B cell (primary cell): ENCODE measurements at places on chromosomes 2 and 18.

GRCh38 chr2:161238560-161239325 lies 69.5 kb upstream of the PSMD14 start:
- H3K36me3 ChIP-seq: peaks cover 16% of the 10 kb centered on the region
- H3K4me3 ChIP-seq: peak overlapping the region; percentile 75
- H3K27ac ChIP-seq: no peak overlapping the region
- DNase-seq: peak; percentile 66
- H3K4me1 ChIP-seq: peaks cover 17% of the 10 kb centered on the region

DNA sequence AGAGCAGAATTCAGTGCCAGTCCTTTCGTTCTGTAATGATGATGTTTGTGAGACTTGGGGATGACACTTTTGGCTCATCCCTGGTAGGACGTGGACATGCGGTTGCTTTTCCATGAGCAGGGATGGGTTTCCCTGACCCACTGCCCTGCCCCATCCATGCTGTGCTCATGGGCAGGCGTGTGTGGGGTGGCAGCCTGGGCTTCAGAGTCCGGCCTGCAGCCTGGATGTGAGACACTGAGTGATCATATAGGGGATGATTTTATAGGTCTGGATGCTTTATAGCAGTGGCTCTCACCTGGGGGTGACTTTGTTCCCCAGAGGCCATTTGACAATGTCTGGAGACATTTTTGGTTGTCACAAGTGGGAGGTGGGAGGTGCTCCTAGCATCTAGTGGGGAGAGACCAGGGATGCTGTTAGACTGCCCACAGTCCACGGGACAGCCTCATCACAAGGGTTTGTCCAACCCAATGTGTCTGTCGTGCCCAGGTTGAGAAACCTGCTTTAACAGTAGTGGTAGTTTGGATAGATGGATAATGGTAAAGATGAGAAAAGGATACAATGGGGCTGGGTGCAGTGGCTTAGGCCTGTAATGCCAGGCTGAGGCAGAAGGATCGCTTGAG lies 38.9 kb downstream of the LDLRAD4 start:
- no peaks in the 10 kb centered on the region for H3K36me3 ChIP-seq
- H3K27ac ChIP-seq: no peak overlapping the region
- peaks cover 16% of the 10 kb centered on the region for H3K27me3 ChIP-seq
- no peak overlapping the region for H3K4me3 ChIP-seq
- DNase-seq: no peak
- peaks cover 11% of the 10 kb centered on the region for H3K4me1 ChIP-seq

- no peaks in the 10 kb centered on the region for H3K36me3 ChIP-seq
- H3K4me1 ChIP-seq: peaks cover 7% of the 10 kb centered on the region
- DNase-seq: no peak
Observed at GRCh38 chr2:226766352-226767055, 33.1 kb downstream of the IRS1 start.

- H3K27ac ChIP-seq: no peak overlapping the region
- no peak overlapping the region for H3K4me3 ChIP-seq
- peaks cover 4% of the 10 kb centered on the region for H3K36me3 ChIP-seq
Observed at GRCh38 chr2:38323623-38324022, 53.5 kb downstream of the ATL2 start.

DNA sequence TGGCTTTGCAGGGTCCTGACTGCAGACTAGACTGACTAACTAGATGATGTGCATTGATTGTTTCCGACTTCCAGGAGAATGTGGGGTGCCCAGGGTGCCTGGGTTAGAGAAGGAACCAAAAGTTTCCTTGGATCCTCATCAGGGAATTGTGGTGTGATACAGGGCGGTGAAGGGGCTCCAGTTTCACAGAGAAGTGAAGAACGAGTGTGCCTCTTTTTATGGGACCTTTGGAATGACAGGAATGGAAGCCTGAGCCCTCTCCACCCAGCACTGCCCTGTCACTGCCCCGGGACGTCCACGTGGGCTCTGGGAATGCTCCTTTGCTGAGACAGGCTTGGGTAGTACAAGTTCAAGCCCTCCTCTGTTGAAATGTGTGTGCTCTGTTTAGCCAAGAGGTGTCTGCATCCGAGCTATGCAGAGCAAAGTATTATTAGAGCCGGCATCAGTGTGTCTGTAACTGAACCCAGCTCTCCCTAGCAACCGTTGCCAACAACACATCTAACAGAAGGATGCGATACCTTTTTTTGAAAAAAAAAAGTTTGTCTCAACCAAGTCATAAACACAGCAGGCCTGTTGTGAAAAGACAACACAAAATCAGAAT lies 183.6 kb downstream of the SMAD7 start:
- no peaks in the 10 kb centered on the region for H3K27me3 ChIP-seq
- H3K4me1 ChIP-seq: no peaks in the 10 kb centered on the region
- no peak overlapping the region for H3K4me3 ChIP-seq

DNA sequence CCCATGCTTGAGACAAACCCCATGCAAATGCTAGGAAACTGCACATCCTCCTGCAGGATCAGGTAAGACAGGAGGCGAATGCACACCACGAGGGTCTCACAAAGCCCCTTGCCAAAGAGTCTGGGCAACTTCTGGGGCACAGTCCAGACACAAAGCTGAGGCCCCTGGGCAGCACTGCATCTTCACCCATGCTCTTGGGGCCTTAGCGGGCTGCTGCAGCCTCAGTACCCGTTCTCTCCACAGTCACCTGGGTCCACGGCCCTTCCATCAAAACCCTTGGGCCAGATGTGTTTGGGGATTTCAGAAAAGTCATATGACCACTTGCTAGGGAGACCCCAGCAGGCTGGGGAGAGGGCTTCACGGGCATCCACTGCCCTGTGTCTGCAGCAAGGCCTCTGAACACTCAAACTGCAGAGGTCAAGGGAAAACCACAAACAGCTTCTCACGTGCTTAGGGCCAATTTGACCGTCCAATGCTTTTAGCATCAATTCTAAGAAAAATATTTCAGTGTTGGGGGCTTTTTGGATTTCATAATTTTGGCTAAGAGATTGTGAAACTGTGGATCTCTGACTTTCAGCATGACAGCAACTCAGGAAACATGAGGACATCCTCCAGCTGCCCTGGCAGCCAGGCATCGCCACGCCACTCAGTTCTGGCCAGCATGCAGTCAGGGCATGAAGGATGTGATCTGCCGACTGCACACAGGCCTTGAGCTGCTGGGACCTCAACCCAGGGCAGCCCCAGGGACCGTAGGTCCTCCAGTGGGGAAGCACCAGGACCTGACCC lies 20.0 kb downstream of the PASK start:
- H3K27me3 ChIP-seq: no peaks in the 10 kb centered on the region
- H3K4me3 ChIP-seq: no peak overlapping the region
- peaks cover 56% of the 10 kb centered on the region for H3K4me1 ChIP-seq
- peak overlapping the region; percentile 94 for H3K27ac ChIP-seq
- no peak for DNase-seq

DNA sequence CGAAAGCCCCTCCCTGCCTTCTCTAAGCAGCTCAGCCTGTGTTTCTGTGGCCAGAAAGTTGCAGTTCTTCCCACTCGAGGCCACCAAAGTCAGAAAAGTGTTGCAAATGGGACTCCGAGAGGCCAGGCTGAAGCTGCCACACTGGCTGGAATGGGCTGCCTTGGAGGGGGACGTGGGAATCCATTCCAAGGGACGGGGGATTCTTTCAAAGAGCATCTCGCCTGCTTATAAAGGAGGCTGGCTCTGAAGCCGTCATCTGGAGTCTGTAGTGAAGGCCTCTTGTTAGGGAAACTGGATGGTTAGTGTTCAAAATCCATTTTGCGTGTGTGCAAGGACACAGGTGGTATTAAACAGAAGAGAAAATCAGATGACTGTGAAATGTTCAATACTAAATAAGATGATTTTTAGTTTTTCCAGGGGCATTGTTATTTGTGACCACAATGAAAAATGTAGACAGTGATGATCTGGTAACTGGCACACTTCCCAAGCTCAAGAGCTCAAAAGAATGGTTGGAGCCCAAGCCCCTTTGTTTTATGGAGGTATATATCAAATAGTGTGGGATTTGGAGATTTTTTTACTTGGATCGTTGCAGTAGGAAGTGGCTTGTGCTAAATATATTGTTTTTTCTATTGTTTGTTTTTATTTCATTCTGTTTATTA lies 782 bp downstream of the FAM228B start:
- H3K4me3 ChIP-seq: peak overlapping the region; percentile 71
- no peaks in the 10 kb centered on the region for H3K36me3 ChIP-seq
- no peak for DNase-seq
- no peaks in the 10 kb centered on the region for H3K27me3 ChIP-seq
- H3K27ac ChIP-seq: peak overlapping the region; percentile 70

DNA sequence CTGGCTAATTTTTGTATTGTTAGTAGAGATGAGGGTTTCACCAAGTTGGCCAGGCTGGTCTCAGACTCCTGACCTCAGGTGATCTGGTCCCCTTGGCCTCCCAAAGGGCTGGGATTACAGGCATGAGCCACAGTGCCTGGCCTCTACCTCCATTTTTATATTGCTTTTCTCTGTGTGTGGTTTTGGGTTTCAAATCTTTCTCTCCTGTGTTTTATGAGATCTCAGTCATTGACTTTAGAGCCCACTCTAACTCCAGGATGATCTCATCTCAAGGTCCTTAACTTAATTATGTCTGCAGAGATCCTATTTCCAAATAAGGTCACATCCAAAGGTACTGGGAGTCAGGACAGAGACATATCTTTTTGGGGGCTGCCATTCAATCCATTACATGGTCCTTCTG lies 24.7 kb downstream of the ARL4C start:
- no peaks in the 10 kb centered on the region for H3K27me3 ChIP-seq
- H3K4me3 ChIP-seq: no peak overlapping the region
- no peaks in the 10 kb centered on the region for H3K36me3 ChIP-seq
- H3K4me1 ChIP-seq: peaks cover 6% of the 10 kb centered on the region
- H3K27ac ChIP-seq: no peak overlapping the region

- no peaks in the 10 kb centered on the region for H3K27me3 ChIP-seq
- H3K4me3 ChIP-seq: no peak overlapping the region
- no peak for DNase-seq
- H3K4me1 ChIP-seq: peaks cover 4% of the 10 kb centered on the region
- H3K36me3 ChIP-seq: no peaks in the 10 kb centered on the region
- no peak overlapping the region for H3K27ac ChIP-seq
Observed at GRCh38 chr2:26892133-26892532, 44.2 kb downstream of the DPYSL5 start.
